ELR (cell line): ENCODE measurements at places on chromosomes 13 and 19.
A peak's percentile ranks its signal among the peaks of the same experiment; 100 is the strongest.

GRCh38 chr13:34862716-34863115, 79.4 kb upstream of the NBEA start:
- no peak for DNase-seq

DNA sequence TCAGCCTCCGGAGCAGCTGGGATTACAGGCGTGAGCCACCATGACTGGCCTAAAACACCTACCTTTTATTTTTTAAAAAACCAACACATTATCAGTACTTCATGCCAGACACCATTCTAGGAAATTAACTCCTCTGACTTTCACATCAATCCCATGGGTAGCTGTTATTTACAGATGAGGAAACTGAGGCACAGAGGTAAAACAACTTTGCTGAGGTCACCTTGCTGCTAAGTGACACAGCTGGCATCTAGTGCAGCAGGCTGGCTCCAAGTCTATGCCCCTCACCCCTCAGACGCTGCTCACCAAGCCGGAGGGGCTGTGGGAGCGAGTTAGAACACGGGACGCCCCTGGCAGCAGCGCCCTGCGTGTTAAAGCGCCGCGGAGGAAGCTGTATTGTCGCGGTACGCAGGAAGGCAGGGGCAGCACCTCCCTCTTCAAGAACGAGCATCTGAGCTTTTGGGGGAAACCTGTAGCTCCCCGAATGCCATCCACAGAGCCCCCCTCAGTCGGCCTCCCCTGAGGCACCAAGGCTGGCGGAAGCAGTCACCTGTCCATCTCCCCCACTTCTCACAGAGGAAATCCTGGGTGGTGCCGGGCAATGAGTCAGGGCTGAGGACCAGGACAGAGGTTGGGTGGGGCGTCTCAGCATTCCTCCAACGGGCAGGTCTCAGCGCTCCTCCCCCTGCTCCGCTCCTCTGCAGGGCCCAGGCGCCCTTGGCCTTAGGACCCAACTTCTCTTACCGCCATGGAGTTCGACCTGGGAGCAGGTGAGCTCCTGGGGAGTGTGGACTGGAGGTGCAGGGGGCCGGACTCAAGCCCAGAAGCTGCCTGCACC, at the start of gene C19orf33:
Gene C19orf33 (plus strand): TSS at position 735 of the 835 bp plus-strand sequence. CDS start 11 bp downstream, at position 746.
- DNase-seq, result peak; percentile 44

GRCh38 chr13:56907766-56908165, 233.0 kb upstream of the PRR20A start:
- DNase-seq, result no peak

DNA sequence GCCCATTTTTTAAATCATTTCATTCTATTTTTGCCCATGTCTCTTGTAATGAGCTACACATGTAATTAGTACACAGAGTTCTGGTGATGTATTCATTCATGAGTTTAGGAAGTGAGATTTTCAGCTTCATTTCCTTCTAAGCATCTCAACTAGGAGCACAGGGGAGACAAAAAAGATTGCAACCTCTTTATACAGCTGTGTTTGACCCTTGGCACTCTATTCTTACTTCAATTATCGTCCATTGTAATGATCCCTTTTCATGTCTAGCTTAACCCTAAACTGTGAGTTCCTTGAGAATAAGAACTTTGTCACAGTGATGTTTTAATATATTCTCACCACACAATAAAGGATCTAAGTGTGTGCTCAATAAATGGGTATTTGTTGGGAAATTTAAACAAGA, 67.1 kb downstream of the GPC6 start:
- no peak for DNase-seq

DNA sequence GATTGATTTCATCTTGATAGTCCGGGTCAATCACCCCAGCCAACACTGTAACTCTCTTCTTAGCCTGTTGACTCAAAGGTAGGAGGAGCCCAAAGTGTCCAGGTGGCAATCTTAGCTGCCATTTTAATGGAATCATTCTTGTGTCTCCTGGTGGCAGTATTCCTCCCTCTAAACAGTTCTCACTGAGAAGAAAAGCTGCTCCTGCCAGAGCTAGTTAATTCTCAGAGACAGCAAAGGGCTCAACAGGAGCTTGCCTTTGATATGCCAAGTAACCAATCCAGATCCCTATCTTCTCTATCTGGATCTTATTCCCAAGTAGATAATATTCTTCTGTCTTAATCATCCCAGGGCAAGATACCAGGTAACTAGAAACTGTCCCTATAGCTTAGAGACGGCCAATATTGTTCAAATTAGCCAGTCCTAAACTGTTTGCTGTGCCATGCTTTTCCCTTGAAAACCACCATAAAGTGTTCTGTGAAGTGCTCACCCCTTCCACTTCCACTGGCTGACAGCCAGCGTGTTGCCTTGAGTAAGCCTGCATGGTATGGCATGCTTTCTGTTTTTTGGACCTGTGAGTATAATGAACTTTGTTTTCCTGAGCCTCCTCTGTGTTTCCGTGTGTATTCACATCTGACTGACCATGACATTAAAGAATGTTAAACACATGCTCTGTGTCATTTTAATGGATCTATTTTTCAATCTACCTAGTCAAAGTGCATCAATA, 463.7 kb upstream of the SLITRK5 start:
- no peak for DNase-seq

DNA sequence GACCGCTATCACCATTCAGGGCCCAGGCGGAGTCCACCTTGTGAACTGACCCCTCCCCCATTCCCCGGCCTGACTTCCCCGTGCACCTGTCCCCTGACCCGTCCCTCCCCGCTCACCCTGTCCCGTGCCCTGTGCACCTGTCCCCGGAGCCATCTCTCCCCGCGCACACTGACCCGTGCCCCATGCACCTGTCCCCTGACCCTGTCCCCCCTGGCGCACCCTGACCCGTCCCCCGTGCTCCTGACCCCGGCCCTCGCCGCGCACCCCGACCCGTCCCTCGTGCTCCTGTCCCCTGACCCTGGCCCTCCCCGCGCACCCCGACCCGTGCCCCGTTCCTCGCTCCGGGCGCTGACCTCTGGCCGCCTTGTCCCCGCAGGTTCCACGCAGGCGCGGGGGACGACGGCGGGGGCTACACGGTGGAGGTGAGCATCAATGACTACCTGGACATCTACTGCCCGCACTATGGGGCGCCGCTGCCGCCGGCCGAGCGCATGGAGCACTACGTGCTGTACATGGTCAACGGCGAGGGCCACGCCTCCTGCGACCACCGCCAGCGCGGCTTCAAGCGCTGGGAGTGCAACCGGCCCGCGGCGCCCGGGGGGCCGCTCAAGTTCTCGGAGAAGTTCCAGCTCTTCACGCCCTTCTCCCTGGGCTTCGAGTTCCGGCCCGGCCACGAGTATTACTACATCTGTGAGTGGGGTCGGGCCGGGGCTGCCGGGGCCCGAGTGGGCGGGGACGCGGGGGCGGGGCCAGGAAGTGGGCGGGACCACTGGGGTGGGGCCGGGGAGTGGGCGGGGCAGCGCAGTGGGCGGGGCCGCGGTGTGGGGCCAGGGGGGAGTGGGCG, 9.7 kb downstream of the EFNA2 start:
- no peak for DNase-seq

DNA sequence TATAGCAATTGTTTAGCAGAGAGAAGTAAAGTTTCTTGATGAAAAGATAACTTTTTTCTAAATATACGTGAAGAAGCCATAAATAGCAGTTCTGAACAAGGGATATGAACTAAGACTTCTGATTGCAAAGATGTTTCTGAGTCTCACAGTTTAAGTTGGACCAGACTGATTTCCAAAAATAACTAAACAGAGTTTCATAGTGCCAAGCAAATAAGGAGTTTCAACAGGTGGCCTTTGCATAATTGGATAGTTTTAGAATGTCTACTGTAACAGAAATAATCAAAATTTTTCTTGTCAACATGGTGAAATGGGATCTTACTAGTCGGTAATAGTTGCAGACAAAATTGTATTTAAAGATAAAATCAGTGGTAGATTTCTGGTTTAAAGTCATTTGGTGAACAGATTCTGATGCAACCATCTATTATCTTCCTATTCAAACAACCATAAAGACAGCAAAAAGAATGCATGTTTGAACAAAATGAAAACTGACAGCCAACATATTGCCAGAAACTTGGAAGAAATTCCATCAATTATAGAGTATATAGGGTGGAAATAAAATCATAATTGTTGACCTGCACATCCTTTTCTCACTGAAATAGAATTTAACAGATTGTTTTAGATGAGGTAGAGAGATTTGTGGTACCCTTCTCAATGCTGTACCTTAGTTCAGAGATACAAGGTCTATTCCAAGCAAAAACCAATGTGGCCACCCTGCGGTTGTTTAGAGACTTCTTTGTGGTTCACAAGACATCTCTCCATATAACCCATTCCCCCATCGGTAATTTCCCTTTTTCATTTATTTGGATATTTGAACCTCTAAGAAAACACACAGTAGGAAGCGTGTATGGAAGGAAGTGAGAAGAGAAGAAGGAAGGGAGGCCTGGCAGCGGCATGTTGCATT, 275.3 kb downstream of the COG6 start:
- DNase-seq, result no peak

GRCh38 chr13:80037505-80037888, 303.4 kb downstream of the SPRY2 start:
- peak; percentile 96 for DNase-seq

- peak; percentile 34 for DNase-seq
Observed at GRCh38 chr13:44627441-44627840, 51.3 kb upstream of the TSC22D1 start.

- no peak for DNase-seq
Observed at GRCh38 chr13:113082198-113083021, 23.2 kb upstream of the F7 start.

DNA sequence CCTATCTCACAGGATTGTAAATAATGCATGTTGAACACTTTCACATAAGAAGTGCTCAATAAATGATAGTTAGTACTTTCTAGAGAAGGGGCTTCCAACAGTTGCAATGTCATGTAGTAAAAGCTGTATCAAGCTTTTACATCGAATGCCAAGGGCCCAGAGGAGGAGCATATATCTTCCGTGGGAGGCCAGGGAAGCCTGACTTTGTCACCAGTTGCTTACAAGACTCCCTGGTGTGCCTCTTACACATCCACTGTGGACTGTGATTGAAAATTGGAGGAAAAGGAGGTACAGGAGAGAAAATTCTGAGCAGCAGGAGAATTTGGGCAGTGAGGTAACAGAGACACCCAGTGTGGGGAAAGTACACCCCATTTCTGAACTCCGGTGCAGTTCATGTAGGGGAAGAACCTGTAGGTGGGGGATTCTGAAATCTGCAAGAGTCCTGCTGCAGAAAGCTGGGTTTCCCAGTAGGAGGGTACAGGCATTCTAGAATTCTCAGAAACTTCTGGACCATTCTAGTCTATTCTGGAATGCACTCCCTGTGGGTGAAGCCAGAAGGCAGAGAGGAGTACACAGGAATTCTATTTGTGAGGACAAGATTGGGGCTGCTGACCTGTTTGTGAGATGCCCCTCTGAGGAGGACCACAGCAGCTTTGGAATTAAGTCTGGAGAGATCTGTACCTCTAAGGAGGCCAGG, 54.0 kb downstream of the ALOX5AP start:
- DNase-seq, result no peak

- DNase-seq, result no peak
Observed at GRCh38 chr19:12667731-12668302, 1.2 kb downstream of the WDR83 start.

GRCh38 chr19:1470305-1471009, 8.6 kb downstream of the C19orf25 start:
- DNase-seq, result peak; percentile 34

GRCh38 chr19:36008336-36008978, at the start of gene SYNE4:
Gene SYNE4, minus strand, starts transcription at chr19:36008813. Its CDS starts 132 bp downstream, at chr19:36008681.
- no peak for DNase-seq

DNA sequence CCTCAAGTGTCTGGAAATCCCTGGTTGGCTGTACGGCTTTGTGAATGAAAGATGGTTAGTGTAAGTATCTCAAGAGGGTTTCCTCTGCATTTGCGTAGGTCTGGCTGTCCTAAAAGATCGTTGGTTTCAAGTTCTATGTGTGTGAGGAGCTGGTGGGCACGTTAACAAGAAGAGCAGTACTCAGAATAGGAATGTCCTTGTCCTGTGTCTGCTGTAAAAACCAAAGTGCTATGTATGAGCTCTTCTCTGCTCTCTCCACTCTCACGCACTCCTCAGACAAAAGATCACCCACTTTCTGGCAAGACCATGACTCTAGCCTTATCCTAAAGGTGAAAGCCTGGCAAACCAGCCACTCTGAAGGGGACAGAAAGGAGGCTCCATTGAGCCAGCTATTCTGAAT, 39.1 kb downstream of the USP12 start:
- no peak for DNase-seq

- no peak for DNase-seq
Observed at GRCh38 chr19:30263830-30264381, 108.3 kb upstream of the ZNF536 start.

DNA sequence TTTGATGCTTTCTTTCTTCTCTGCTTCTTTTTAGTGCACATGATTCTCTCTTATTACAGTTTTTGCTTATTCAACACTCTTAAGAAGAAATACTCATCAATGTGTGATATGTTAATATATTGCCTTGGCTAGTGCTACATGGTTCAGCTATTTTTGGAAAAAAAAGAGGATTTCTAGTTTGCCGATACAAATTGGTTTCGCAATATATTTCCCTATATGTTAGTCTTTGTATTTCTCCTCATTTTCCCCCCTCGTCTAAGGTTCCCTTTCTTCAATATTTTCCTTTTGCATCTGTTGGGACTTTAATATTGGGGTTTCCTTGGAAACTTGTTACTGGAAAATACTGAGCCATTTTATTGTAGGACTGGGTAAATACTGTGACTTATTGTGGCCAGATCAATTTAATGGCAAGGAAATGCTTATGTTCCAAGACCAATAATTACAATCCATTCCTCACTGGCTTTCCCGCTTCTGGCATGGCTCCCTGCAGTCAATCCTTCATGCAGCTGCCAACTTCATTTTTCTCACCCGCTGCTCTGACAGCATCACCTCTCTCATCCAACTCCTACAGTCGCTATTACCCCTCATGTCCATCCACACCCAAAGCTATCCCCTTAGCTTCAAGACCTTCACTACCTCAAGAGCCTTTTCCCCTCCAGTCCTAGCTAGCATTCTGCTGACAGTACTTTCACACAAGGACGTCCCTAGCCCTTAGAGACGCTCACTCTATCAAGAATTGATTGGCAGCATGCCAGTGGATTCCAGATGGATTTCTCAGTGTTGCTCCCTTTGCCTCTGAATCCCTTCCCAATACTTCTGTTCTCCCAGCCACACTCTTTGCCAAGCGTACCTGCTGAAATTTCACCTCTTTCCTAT, 280.1 kb upstream of the TMTC4 start:
- peak; percentile 16 for DNase-seq

GRCh38 chr13:73754241-73754640, 380.0 kb downstream of the KLF12 start:
- DNase-seq, result no peak

DNA sequence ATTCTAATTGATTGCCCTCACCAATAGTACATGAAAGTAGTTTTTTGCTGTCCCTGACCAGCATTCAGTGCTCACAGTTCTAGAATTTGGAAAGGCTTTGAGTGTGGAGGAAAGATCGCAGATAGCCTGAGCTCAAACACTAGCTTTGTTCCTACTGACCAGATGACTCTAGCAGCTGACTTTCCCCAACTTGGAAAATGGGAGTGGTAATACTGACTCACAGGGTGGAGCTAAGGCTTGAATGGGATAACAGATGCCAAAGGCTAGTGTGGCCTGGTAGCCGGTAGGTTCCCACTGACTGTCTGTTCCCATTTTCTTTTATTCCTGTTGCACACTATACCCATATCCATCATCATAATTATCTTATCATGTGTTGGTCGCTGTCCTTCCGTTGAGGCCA, 3.7 kb downstream of the ZSCAN22 start:
- DNase-seq, result peak; percentile 73

- DNase-seq, result no peak
Observed at GRCh38 chr19:1171755-1172352, 2.2 kb downstream of the SBNO2 start.
